ENCODE measurements at places on chromosomes 16 and 17.

- no peak for DNase-seq
Observed at GRCh38 chr16:84836234-84836647, 16.5 kb downstream of the CRISPLD2 start.

- DNase-seq: no peak
Observed at GRCh38 chr17:74730491-74731346, 6.3 kb upstream of the RAB37 start.

DNA sequence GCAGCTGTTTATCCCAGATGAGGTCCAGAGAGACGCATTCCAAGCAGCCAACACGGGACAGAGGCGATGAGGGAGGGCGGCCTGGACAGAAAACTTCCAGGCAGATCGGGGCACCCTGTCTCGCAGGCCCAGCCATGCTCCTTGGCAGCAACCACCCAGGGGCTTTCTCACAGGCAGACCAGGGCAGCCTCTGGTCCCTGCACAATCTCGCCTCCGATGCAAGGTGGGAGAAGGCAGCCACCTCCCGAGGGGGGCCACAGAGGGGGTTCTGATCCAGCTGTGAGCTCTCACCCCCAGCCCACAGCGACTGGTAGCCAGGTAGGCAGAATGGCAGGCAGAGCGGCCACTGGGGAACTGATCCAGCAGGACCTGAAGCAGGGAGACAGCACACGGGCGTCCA lies 48.7 kb downstream of the LMF1 start:
- DNase-seq: no peak

DNA sequence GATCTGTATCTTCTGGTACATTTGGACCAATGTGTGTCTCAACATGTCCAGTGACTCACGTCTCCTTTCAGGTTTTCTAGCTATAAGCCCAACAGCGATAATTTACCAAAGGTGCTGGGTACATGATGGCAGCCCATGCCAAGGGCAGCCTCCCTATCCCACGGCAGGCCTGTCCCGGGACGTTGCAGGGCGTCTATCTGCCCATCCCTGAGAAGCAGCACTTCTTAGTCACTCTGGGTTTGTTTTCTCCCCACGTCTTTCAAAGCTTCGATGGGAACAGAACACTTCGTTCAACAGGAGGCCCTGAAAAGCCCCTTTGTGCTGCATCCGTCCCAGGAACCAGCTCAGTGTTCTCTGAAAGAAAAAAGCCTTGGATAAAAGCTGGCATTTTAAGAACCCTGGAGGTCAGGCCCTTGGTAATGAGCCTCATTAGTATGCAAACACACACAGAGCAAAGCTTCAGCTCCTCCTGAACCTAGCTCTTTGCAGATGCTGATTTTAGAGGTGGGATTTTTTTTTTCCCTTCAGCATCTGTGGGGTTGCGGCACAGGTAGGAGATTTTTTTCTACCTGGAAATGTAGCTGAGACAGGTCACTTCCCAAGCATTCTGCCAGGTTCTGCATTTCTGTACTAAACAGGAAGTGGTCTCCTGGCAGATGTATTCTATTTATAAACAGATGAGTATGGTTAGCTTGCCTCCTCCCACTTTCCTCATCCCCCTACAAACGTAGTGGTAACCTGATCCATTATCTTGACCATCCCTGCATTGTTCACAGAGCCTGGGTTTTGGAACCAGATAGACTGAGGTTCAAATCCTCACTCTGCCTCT lies 17.5 kb upstream of the MT4 start:
- DNase-seq: no peak

DNA sequence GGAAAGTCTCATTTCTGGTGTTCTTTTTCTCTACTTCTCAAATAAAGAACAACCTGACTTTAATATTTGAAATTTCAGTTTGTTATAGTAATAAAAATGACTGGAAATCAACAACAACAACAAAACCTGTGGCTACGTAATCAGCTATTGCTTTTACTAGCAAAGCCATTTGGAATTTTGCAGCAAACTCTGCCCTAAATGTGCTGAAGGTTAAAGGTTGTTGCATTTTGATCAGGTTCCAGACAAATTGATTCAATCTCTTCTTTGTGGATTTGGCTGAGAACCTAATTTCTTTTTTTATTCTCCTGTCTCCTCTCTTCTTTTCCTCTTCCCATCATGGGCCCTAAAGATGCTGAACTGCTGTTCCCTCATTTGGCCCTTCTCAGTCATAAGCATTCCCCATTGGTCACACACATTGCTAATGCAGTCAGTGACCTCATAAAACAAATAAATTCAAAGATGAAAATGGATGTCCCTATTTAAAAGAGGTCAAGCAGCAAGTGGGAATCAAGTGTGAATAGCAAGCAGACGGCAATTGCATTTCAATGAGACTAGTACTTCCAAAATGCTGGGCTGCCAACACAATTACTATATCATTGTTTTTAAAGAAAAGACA lies 795.1 kb upstream of the CDH8 start:
- DNase-seq: no peak

- no peak for DNase-seq
Observed at GRCh38 chr16:84614623-84614967, 3.3 kb downstream of the COTL1 start.

DNA sequence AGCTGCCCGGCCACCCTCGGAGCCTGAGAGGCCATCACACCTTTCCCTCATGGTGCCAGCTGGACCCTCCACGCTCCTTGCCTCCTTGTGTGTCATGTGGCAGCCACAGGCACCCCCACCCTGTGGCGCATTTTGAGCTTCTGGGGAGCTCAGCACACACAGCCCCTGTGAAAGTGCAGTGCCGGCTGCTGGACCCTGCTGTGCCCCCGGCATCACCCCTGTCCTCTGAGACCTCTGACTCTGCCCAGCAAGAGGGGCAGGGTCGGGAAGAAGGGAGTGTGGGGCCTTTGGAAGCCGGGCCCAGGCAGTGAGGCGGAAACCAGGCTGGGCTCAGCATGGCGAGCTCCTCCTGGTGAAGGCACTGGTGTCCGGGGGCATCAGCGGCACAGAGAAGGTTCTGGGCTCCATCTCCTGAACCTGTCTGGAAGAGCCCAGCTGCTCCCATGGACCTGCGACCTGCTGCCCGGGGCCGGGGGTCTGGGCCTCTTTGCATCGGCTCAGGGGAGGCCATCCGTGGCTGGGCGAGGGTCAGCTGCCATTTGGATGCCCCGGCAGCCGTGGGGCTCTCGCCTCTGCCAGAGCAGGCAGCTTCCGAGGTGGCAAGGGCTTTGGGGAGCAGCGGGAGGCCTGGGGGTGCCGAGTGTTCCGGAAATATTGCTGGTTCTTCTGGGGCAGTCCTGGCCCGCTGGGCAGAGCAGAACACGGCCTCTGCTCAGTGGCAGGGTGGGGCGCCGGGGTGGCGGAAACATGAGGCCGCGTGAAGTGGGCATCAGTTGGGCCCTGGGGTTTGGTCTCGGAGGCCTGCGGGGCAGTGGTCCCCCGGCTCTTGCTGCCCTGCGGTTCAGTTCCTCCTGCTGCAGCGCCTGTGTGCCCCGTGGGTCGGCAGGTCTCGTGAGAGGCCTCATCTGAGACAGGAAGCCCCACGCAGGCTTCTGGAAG lies 17.9 kb downstream of the CENPX start:
- DNase-seq: no peak

- no peak for DNase-seq
Observed at GRCh38 chr16:70457446-70458166, 3.2 kb downstream of the FCSK start.

DNA sequence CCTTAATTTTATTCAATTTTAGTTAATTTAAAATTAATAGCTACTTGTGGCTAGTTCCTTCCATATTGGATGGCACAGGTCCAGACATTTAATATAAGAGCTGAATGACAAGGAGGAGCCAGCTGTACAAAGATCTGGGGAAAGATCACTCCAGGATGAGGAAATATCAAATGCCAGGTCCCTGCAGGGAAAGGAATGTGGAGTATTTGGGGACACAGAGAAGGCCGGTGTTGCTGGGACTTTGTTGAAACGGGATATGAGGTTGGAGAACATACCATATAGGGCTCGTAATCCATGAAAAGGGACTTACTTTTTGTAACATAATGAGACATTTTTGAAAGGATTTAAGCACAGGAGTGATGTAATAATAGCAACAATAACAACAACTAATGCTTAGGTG lies 426.8 kb downstream of the HS3ST4 start:
- no peak for DNase-seq

DNA sequence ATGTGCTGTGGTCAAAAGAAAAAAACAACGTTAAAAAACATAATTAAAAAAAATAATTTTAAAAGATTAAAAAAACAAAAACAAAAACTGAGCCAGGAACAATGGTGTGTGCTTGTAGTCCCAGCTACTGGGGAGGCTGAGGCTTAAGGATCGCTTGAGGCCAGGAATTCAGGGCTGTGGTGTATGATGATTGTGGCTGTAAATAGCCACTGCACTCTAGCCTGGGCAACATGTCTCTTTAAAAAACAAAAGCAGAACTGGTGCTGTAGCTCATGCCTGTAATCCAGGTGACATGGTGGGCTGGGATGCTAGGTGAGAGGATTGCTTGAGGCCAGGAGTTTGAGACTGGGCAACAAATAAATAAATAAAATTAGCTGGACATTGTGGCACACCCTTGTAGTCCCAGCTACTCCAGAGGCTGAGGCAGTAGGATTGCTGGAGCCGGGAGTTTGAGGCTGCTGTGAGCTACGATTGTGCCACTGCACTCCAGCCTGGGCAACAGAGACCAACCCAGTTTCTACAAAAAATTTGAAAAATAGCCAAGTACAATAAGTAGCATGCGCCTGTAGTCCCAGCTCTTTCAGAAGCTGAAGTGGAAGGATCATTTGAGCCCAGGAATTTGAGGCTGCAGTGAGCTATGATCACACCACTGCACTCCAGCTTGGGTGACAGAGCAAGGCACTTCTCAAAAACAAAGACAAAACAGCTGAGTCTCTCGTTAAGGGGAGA lies 43.6 kb downstream of the NFATC3 start:
- no peak for DNase-seq
